ENCODE measurements at places on chromosomes 1 and 21. TPM values are rescaled to one million over a fixed set of nuclear protein-coding genes. Genes with fewer than 3 reads are reported as not detected.
A peak's percentile ranks its signal among the peaks of the same experiment; 100 is the strongest.

GRCh38 chr21:27645285-27645684, 678.4 kb upstream of the ADAMTS5 start:
- no peak for DNase-seq

- DNase-seq: no peak
Observed at GRCh38 chr1:185156288-185156853, 382 bp downstream of the TRMT1L start.

- DNase-seq: peak; percentile 31
Observed at GRCh38 chr1:24481101-24481500, 21.5 kb upstream of the RCAN3 start.

GRCh38 chr1:20028726-20029125, 41.3 kb upstream of the PLA2G5 start:
- no peak for DNase-seq

DNA sequence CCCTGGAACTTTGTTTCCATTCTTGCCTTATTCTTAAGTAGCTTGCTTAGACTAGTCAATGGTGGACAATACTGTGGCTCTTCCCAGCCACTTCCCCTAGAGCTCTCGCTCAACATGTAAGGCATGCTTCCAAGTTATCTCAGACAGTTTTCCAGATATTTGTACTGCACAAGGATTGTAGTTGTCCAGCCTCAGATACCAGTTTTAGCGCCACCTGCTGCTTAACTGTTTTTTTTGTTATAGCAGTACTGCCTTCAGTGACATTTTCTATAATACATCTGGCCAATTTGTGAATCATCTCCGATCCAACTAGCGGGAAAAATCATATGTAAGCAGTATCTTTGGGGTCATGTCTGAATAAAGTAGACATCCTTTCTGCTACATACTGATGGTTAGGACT, 346.7 kb upstream of the ADGRL4 start:
- DNase-seq: peak; percentile 76

DNA sequence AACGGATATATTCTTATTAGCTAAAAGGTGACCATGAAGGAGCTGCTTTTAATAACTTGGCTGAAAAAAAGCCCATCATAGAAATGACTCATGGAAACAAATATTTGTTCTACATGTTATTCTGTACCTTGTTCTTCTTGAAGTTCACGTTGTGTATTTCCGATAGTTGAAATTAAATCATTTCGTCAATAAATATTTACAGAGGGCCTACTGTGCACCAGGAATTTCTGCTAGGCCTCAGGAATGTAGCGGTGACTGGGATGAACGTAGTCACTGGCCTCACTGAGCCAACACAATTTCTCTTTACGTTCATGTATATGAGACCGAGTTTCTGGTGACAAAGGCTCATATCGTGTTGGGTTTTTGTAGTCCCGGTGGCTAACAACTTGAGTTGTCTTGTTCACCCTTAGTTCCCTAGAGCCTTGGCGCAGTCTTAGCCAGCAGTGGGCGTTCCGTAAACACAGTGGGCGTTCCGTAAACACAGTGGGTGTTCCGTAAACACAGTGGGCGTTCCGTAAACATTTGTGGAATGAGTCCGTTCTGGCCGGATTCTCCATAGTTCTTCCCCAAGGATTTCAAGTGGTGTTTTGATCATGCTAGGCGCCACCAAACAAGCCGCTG, 53.2 kb upstream of the VAMP3 start:
- no peak for DNase-seq

- no peak for DNase-seq
Observed at GRCh38 chr1:177054542-177054941, 110.0 kb downstream of the ASTN1 start.

DNA sequence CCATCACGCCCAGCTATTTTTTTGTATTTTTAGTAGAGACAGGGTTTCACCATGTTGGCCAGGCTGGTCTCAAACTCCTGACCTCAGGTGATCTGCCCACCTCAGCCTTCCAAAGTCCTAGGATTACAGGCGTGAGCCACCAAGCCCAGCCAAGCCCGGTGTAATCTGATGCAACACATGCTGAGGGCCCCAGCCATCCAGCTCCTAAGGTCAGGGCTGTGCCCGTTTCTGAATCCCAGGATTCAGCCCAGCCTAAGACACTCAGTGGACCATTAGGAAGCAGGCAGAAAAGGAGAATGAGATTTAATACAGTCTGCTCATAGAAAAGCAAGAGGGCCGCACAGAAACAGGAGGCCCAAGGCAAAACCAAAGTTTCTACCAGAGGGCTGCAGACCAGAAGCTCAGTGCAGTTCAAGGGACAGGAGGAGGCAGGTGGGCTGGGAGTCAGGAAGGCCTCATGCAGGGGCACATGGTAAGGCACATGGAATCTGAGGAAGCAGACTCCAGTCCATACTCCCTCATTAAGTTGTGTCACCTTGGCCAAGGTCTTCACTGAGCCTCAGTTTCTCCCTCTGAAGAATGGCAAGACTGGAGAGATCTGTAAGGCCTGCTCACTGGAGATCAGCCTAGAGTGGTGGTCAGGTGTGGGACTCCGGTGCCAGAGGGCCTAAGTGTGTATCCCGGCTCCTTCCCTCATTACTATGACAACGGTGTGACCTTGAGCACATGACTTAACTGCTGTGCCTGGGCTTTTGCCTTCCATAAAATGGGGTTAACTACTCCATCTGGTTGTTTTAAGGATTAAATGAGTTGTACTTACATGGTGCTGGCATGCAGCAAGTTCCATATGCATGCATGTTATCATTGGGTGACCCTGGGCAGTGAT, 2.4 kb upstream of the ADAM15 start:
- DNase-seq: no peak

GRCh38 chr1:170836141-170836540, 99.2 kb upstream of the MROH9 start:
- DNase-seq: peak; percentile 10

DNA sequence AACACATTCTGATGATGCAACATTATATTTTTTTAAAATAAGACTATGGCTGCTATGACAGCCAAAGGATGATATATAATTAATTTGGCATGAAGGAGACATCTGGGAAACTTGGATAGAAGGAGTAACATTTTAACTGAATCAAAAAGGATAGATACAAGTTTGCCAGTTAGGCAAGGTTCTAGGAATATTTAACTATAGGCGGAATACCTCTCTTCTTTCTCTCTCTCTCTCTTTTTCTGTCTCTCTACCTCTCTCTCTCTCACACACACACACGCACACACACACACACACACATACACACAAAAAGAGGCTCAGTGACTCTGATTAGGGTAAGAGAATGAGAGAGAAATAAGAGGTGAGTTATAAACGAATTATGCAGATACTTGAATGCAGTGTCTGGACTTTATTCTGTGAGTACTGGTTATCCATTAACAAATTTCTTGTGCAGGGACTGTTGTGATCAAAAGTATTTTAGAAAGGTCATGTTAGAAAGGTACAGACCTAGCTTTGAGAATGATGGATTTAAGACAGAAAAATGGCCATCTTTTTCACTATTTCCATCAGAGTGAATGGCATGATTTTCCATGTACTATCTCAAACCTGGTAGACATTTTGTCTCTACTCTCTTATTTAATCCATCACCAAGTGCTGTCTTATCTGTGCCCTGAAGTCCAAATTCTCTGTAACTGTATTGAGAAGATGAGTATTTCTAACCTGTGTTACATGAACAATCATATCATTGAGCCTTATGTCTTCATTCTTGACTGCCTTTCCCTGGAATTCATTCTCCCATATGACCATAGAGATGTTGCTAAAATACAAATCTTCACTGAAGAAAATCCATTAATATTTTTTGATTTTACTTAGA, 1106.9 kb upstream of the ADGRL4 start:
- no peak for DNase-seq

GRCh38 chr1:173421286-173421685, 55.8 kb upstream of the PRDX6 start:
- DNase-seq: no peak

- peak; percentile 45 for DNase-seq
Observed at GRCh38 chr1:160748181-160748877, 9.3 kb downstream of the SLAMF7 start.

- no peak for DNase-seq
Observed at GRCh38 chr1:232305050-232305449, 324.9 kb downstream of the SIPA1L2 start.

GRCh38 chr1:153750026-153750995, 22.5 kb downstream of the INTS3 start:
- DNase-seq: no peak

- DNase-seq: no peak
Observed at GRCh38 chr1:205774198-205775014, 876 bp downstream of the RAB29 start.

GRCh38 chr1:65172936-65173690, 25.1 kb downstream of the AK4 start:
- no peak for DNase-seq

DNA sequence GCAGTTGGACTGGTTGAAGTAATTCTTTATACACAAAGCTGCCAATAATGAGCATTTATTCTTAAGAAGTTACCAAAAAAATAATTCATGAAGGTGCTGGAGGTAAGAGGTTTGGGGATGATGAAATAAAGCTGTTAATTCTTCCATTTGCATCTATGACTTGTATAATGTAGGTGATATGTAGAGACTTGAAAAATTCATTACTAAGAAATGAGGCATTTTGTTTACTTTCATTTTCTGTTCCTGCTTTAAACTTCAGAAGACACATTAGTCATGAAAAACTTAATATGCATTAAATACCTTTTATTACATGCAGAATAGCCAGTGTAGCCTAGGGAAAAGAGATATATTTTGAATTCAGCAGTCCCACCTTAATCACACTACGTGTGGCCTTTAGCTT, 214.2 kb downstream of the SLC44A5 start:
- no peak for DNase-seq

DNA sequence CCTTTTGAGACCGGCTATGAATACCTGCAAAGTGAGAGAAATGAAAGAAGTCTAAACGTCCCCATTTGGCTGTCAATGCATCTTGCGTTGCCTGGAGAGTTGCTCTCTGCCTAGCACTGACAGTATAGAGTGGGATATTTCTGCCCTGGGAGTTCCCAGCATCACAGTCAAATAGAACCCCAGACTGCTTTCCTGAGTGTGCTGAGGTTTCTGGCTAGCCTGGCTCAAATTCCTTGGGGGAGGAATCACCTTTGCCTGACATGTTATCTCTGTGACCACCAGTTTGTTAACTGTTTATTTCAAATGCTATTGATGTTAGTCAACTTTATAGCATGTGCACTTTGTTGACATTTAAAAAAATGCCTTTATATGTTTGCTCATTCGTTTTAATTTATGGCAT, 212.0 kb upstream of the FAM78B start:
- DNase-seq: no peak

DNA sequence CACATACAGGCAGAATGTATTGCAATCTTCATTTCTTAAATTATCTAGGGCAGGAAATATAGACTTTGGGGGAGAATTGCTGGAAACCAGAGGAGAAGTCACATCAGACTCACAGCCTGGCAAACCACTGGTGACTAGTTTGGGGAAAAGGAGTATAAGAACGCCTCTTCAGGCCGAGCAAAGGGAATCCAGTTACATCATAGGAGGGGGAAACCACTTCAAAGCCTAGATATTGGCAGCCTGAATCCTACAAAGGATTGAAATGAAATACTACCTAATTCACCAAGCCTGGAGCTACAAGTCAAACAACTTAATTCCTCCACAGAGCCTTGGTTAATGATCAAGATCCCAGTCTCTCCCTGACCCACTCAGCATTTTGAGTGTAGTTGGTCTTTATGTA, 121.7 kb downstream of the SLC30A10 start:
- DNase-seq: no peak

DNA sequence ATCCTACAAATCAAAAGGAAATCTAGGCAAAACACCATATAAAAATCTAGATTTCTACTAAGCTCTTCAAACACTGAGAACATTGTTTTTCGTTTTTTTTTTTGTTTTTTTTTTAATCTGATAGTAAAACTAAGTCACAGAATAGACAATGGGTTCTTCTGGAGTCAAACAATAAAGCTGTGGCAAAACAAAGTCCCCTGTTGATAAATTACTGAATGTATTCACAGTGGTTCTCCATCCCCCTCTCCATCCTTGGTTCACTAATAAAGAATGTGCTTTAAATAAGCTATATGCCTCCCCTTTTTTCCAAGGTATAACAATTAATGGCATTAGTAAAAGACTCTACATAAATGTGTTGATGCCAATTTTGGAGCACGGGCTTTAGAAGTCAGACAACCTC, 16.7 kb upstream of the ATP1B1 start:
- DNase-seq: no peak

DNA sequence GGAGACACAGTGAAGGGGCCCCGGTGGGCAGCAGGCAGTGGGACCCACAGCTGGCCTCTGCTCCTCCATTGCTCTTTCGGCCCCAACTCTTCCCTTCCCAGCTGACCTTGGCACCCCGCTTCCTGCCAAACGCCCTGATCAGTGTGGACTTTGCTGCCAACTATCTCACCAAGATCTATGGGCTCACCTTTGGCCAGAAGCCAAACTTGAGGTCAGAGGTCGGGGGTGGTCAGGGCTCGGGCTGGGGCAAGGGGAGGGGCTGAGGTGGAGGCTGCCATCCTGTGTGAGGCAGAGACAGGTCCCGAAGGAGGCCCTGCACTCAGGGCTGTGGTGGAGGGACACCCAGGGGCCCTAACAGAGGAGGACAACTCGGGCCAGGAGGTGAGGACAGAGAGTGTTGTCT, 13.7 kb downstream of the PODN start:
- no peak for DNase-seq

PRSS38 gene
- total RNA-seq: not detected

MTARC2 gene
- 0.55 TPM for total RNA-seq

HSD3B1 gene
- not detected for total RNA-seq

GPR157 gene
- 0.34 TPM for total RNA-seq

AGT gene
- total RNA-seq: 0.13 TPM

SGIP1 gene
- 1.6 TPM for total RNA-seq

OR2G6 gene
- total RNA-seq: not detected
